ENCODE measurements at places on chromosomes 7 and 10. TPM values are rescaled to one million over a fixed set of nuclear protein-coding genes. Genes with fewer than 3 reads are reported as not detected.

The DENND2A gene
- total RNA-seq: 11.5 TPM

The SPDYE2 gene
- total RNA-seq: not detected

The OR6V1 gene
- total RNA-seq: not detected

The AUTS2 gene
- 1.9 TPM for total RNA-seq

The PLAC9 gene
- total RNA-seq: not detected

The DUS4L gene
- total RNA-seq: 8.1 TPM

The HMX3 gene
- total RNA-seq: not detected

The TSPAN12 gene
- total RNA-seq: 0.05 TPM

The PON1 gene
- not detected for total RNA-seq

The OR2A7 gene
- total RNA-seq: 0.07 TPM

The MICU1 gene
- 53.7 TPM for total RNA-seq

The FBXO24 gene
- total RNA-seq: 0.05 TPM

The PRR15 gene
- 0.17 TPM for total RNA-seq

The GNG11 gene
- 30.2 TPM for total RNA-seq

The ETV1 gene
- total RNA-seq: 11.9 TPM

The PPP1R3C gene
- 15.9 TPM for total RNA-seq
